Epithelial cell of proximal tubule (primary cell): ENCODE measurements at places on chromosomes 2 and 18. TPM values are rescaled to one million over a fixed set of nuclear protein-coding genes. Genes with fewer than 3 reads are reported as not detected.

Gene FOXI3
- 0.17 TPM in 1 of 2 replicates, not detected in the other for total RNA-seq

DNA sequence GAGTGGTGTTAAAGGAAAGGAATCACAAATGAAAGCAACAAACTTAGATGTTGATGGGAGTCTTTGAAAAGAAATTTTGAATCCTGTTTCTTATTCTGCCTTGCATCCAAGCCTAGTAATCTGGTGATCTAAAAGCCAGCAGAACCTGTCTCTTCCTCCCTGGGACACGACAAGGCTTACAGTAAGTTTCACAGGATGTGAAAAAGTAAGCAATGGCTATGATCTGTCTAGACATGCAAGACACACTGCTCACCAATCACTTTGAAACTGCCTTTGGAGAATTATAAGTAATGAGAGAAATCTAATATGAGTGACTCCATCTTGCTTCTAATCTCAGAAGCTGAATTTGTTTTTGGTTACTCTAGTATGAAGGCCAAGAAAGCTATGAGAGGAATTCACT is 103.7 kb downstream of the KCNH7 start:
- DNase-seq: no peak

GRCh38 chr2:234427081-234428061 is 69.5 kb downstream of the ARL4C start:
- peak; percentile 74 for DNase-seq

DNA sequence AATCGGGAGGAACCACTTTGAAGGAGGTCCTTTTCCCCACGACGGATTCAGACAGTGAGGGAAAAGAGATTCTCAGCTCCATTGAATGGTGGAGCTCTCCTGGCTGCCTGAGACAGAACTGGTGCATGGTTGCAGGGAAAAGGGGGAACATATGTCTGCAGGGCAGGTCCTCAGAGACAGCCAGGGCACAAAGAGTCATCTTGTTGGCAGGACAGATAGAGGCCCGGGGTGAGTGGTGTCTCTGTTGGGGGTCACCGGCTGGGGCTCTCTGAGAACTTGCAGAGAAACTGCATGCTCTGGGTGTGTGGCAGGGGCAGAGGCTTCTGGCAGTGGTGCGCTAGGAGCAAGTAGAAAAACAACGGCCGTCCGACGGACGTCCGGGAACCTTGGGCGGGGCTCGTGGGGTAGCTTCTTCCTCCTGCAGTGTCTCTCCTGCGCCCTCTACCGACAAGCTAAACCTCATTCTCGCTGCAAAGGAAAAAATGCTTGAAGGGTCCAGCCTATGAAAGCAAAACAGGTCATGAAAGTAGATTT is 94.3 kb downstream of the CDCA7 start:
- DNase-seq: no peak

DNA sequence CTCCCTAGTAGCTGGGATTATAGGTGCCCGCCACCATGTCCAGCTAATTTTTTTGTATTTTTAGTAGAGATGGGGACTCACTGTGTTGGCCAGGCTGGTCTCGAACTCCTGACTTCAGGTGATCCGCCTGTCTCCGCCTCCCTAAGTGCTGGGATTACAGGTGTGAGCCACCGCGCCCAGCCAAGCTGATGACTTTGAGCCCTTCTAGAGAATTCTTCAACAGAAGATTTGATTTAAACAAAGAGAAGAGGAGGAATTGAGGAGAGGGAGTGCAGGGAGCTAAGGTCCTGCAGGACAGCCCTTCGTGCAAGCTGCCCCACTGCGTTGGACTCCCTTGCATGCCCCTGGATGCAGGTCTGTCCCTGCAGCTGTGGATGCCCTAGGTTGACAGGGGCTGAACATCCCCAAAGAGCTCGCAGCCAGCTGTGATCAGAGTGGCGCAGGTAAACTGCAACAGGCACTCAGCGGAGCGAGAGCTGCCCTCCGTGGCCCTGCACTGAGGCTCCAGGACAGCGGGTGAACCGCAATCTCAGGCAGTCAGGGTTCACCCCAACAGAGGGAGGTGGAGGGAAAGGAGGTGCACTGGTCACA is 13.7 kb downstream of the ADRA2B start:
- DNase-seq: no peak
